Activated CD4-positive, alpha-beta T cell treated with anti-CD3 and anti-CD28 coated beads for 24 hours (primary cell): ENCODE measurements at places on chromosomes 7 and 10.

- no peak for DNase-seq
Measured at GRCh38 chr10:10814069-10814468, 203.6 kb upstream of the CELF2 start.

DNA sequence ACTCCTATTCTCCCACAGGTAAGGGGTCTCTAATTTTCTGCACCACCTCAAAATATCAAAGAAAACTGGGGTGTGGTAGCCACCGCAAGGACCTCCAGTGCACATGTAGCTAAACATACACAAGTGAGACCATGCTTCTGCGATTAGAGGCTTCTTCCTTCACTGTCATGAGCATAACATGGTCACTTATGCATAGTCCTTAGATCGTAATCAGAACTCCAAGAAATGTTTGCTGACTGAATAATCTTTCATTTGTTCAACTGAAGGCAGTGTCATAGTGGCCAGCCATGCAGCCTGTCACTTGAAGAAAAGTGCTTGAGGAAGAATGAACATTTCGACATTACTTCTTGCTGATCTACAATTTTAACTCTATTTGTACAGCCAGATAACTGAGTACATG lies 14.6 kb downstream of the TWIST1 start:
- DNase-seq = no peak

DNA sequence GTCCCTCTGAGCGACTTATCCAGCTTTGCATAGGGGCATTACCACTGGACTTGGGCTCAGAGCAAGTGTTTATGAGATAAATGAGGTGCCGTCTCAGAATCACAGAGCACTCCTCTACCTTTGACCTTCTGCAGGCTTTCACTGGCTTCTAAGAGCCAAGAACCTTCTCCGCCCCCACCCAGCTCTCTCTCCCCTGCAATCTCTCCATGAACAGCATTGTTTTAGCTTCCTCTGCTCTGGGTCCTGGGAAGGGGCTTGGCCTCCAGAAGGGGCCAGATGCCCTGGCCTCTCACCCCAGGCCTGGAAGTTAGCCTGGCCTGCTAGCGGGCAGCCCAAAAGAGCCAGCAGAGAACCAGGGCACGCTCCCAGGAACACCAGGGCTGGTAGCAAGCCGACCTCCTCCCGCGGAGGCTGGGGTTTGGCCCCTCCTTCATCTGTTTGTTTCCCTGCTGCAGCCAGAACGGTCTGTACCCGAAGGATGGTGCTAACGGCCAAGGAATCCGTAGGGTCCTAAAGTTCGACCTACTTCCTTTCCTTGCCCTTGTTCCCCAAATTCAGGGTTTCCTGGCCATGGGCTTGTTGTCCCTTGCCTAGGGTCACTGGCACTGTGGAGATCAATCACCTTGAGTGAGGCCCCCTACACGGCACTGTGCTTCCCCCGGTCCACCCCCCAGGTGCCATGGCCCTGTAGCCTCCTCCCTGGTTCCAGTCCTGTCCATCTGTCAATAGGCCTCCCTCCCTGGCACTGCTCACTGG lies 18.7 kb upstream of the DDIT4 start:
- no peak for DNase-seq

- DNase-seq = no peak
Measured at GRCh38 chr7:74355091-74355490, 65.9 kb downstream of the CLIP2 start.

GRCh38 chr7:138842111-138842510 lies 44.1 kb upstream of the ATP6V0A4 start:
- DNase-seq = no peak

DNA sequence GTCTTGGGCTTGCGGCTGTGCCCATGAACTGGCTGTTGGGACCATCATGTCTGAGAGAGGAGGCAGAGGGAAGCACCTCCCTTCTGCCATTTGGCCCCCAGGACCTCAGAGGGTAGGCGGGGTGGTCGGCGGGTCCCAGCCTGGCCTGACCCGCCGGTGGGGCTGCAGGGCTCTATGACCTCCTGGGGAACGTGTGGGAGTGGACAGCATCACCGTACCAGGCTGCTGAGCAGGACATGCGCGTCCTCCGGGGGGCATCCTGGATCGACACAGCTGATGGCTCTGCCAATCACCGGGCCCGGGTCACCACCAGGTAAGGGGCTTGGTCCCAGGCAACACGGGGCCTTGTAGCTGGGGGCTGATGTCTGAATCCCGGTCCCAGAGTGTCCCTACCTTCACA lies 14.1 kb downstream of the SUMF2 start:
- no peak for DNase-seq

DNA sequence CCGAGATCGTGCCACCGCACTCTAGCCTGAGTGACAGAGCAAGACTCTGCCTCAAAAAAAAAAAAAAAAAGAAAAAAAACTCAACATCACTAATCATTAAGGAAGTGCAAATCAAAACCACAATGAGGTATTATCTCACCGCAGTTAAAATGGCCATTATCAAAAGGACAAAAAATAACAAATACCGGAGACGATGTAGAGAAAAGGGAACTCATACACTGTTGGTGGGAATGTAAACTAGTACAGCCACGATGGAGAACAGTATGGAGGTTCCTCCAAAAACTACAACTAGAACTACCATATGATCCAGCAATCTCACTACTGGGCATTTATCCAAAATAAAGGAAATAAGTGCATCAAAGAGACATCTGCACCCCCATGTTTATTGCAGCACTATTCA lies 24.3 kb downstream of the GRK5 start:
- no peak for DNase-seq

GRCh38 chr7:122768827-122769226 lies 66.1 kb upstream of the RNF148 start:
- no peak for DNase-seq

GRCh38 chr10:15313047-15313446 lies 58.0 kb downstream of the FAM171A1 start:
- no peak for DNase-seq

- DNase-seq = no peak
Measured at GRCh38 chr10:1423676-1424253, 313.6 kb downstream of the ADARB2 start.

DNA sequence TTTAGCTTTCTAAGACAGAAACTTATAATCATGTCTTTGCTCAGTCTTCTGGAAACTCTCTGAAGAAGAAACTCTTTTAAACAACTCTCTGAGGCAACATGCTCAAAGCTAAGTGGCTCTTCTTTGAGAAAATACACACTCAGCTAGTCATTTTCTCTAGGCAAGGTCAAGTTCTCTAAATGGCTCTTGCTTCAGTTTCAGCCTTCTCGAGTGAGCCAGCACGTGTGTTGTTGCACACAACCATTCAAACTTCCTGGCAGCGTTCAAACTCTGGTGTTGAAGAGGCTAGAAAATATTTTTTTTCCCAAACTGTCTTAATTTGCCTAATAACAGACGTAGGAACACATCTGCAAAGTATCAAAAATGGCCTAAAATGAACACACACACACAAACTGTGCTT lies 129.1 kb downstream of the THSD7A start:
- no peak for DNase-seq

GRCh38 chr10:92575961-92576360 lies 2.1 kb upstream of the IDE start:
- DNase-seq = no peak

- DNase-seq = no peak
Measured at GRCh38 chr10:127267442-127267841, 71.1 kb upstream of the INSYN2A start.

- DNase-seq = no peak
Measured at GRCh38 chr10:22557321-22557720, 157.1 kb downstream of the PIP4K2A start.

DNA sequence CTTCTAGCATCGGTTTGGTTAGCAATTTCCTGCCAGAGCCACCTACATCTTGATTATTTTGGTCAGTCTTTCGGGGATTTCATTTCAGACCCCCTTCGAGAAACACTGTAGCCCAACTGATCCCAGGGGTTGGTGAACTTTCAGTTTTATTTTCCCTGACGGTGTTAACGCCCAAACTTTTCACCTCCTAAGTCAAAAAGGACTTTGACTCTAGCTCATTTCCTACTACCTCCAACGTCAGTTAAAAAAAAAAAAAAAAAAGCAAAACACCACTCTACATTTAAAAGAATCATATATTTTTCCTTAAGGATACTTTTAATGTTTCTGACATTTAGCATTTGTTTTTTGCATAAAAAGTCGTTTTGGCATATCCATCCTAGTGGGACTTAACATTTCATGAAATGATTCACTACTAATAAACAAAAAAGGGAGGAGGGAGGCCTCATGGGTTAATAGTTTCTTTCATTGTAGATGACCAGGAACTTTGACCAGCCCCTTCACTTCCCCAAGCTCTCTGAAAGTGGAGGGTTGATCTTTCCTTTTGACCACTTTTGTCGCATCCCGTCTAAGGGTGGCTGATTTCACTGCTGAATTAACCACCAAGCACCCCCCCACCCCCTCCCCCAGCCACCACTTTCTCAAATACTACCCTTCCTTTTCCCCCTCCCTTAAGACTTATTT lies 764 bp upstream of the TCF7L2 start:
- no peak for DNase-seq

DNA sequence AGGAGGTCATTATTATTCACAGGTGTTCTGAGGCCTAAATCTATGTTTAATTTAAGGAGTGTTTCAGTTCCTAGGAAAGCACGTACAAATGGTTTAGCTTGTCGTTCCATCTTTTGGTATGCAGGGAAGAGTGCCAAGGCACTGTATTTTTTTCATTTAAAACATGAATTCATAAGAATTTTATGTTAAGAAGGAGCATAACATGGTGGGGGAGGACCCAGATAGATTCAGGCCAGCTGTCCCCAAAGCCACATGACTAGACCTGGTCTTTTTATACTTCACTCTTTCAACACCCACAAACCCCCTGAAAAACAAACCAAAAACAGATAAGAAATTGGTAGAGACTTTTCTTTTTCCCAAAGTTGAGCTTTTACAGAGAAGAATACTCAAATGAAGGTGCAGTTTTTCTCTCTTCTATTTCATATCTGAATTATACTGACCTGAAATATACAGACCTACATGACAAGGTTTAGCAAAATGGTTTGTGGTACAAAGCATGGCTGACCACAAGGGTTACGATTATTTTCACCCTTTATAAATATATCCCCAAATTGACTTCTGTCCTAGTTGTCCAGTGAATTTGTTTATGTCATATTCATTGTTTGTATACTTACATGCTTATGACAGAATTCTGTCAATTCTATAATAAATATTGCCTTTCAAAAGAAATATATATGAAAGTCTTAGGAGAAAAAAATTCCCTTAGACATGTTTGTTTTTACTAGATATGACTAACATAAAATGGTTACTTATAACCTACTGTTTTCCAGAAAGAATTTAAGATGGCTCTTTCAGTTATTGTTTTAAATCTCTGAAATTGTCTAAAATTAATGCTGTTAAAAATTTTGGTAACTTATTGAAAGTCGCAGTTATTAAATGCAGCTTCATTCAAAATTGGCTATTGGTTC lies 71.3 kb downstream of the AP3M1 start:
- no peak for DNase-seq

DNA sequence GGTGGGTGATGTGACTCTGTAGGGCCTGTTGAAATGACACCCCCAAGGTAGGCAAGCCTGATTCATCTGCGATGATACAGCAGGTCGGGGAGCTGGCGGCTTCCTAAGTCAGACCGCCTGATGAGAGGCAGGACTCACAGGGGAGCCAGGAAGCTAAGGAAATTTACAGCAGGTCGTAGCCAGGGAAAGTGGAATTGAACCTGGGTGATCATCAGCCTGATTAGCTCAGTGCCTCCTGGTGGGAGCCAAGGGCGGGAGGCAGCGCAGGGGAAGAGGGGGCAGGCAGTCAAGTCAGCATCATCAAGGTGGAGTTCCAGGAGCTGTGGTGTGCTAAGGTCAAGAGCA lies 18.5 kb upstream of the TRIM56 start:
- DNase-seq = no peak

- no peak for DNase-seq
Measured at GRCh38 chr7:42212541-42213090, 24.4 kb downstream of the GLI3 start.

GRCh38 chr7:30057741-30058140 lies 29.5 kb downstream of the PLEKHA8 start:
- DNase-seq = no peak

GRCh38 chr7:157151626-157152339 lies 13.1 kb downstream of the UBE3C start:
- DNase-seq = no peak

DNA sequence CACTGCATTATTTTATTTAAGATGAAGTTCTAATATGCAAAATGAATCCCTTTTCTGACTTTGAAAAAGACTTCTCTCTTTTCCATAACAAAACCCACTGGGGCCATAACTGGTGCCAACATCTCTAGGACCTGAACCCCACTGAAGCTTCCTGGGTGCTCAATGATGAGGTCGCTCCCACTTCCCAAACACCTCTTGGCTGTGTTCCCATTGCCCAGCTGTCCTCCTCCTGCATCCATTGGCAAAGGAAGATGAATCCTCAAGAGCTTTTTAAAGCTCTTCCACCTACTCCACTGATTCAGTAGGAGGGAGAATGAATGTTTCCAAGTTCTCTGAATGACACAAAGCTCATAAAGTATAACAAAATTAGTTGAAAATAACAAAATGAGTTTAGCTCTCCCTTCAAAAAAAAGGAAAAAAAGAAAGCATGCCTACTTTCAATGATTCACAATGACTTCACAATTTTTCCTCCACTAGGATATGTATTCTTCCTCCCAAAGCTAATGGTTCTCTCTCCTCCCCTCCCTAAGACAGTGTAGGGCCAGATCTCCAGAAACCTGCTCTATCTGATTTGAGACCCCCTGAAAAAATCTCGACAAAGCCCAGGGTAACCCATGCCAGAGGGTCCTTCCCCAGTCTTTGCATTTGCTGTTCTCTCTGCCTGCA lies 64.8 kb downstream of the SORBS1 start:
- no peak for DNase-seq
